T-helper 17 cell (primary cell): ENCODE measurements at places on chromosomes 5 and 9.

DNA sequence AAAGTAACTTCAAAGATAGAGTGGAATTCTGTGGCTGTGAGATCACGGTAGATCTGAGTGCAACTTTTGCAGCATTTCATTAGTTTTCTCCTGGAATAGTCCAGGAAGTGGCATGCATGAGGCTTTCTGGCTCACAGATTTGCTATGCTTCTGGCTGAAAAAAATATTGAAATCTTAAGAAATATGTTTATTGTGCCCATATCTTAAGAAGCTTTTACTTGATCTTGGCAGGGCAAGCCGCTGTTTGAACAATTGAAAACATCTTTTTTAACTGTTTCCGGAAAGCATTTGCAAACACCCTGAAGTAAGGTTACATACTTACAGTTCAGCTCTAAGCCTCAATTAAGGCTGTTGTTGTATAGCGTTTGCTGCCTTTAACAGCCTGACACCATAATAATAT lies 135.7 kb upstream of the GDNF start:
- no peak overlapping the region for H3K27ac ChIP-seq
- no peaks in the 10 kb centered on the region for H3K4me1 ChIP-seq
- H3K36me3 ChIP-seq, result no peaks in the 10 kb centered on the region
- no peak overlapping the region for H3K4me3 ChIP-seq
- DNase-seq, result no peak

DNA sequence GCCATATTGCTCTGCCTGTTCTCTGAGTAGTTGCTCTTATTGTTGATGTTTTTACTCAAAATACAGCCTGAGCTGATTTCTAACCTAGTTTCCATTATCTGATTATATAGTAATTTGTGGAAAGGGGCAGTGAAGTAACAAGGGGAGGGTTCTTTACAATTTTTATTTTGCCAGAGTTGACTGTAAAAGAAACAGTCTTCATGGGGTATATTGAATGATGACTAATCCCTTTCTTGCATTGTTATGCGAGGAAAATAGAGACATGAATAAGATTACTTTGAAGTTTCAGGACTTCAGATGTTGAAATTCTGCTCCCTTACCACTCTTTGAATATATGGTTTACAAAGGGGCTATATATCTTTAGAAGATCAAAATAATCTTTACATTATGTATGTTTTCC lies 9.1 kb upstream of the LRRC70 start:
- no peak for DNase-seq
- peaks cover 8% of the 10 kb centered on the region for H3K4me1 ChIP-seq
- H3K27me3 ChIP-seq, result no peaks in the 10 kb centered on the region
- H3K4me3 ChIP-seq, result no peak overlapping the region

- H3K36me3 ChIP-seq, result no peaks in the 10 kb centered on the region
- peaks cover 40% of the 10 kb centered on the region for H3K4me1 ChIP-seq
- H3K27ac ChIP-seq, result peak overlapping the region; percentile 10
- no peaks in the 10 kb centered on the region for H3K27me3 ChIP-seq
- DNase-seq, result no peak
These were observed 3.0 kb downstream of the NADK2 start for GRCh38 chr5:36238502-36239295.

GRCh38 chr9:121652021-121652837 lies 795 bp downstream of the DAB2IP start:
- H3K4me3 ChIP-seq, result peak overlapping the region; percentile 56
- H3K36me3 ChIP-seq, result peaks cover 3% of the 10 kb centered on the region
- H3K4me1 ChIP-seq, result peaks cover 10% of the 10 kb centered on the region
- no peak overlapping the region for H3K27ac ChIP-seq

- H3K36me3 ChIP-seq, result no peaks in the 10 kb centered on the region
- H3K27ac ChIP-seq, result no peak overlapping the region
- H3K27me3 ChIP-seq, result peaks cover 32% of the 10 kb centered on the region
- DNase-seq, result no peak
- H3K4me3 ChIP-seq, result no peak overlapping the region
These were observed 64.9 kb downstream of the CFAP95 start for GRCh38 chr9:69885474-69885929.

- no peak overlapping the region for H3K4me3 ChIP-seq
- H3K4me1 ChIP-seq, result peaks cover 4% of the 10 kb centered on the region
- DNase-seq, result no peak
- H3K27ac ChIP-seq, result no peak overlapping the region
- no peaks in the 10 kb centered on the region for H3K36me3 ChIP-seq
These were observed 148.3 kb upstream of the MOCS2 start for GRCh38 chr5:53257806-53258373.

DNA sequence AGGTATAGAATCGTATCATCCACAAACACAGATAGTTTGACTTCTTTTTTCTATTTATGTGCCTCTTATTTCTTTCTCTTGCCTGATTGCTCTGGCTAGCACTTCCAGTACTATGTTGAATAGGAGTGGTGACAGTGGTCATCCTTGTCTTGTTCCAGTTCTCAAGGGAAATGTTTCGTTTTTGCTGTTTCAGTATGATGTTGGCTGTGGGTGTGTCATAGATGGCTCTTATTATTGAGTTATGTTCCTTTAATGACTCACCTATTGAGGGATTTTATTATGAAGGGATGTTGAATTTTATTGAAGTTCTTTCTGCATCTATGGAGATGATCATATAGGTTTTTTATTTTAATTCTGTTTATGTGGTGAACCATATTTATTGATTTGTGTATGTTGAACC lies 70.3 kb downstream of the ENC1 start:
- H3K36me3 ChIP-seq, result no peaks in the 10 kb centered on the region
- no peaks in the 10 kb centered on the region for H3K27me3 ChIP-seq
- H3K4me3 ChIP-seq, result no peak overlapping the region
- DNase-seq, result no peak
- H3K27ac ChIP-seq, result no peak overlapping the region

GRCh38 chr5:72244862-72245371 lies 75.1 kb downstream of the MRPS27 start:
- peaks cover 6% of the 10 kb centered on the region for H3K36me3 ChIP-seq
- H3K27ac ChIP-seq, result peak overlapping the region; percentile 87
- H3K4me1 ChIP-seq, result peaks cover 14% of the 10 kb centered on the region
- no peaks in the 10 kb centered on the region for H3K27me3 ChIP-seq
- DNase-seq, result no peak
- no peak overlapping the region for H3K4me3 ChIP-seq

- DNase-seq, result no peak
- H3K4me3 ChIP-seq, result no peak overlapping the region
These were observed 156.6 kb downstream of the PIK3R1 start for GRCh38 chr5:68372161-68372560.

DNA sequence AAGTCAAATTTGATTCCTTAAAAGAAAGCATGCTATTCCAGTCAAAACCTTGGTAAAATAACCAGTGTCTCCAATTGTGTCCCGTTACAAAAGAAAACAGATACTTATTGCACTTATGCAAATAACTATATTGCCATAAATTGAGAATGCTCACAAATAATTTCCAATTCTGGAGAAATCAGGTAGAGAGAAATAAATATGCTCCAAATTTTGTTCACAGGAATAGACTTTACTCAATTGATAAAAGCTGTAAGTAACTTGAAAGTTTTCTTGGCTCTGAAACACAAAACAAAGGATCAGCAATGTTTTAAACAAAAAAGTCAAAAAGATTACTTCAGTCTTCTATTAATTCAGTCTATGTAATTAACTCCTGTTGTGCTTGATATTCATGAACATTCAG lies 7.8 kb upstream of the DTWD2 start:
- no peaks in the 10 kb centered on the region for H3K4me1 ChIP-seq
- no peaks in the 10 kb centered on the region for H3K27me3 ChIP-seq
